T47D (cell line): ENCODE measurements at places on chromosomes 5 and 9.
A peak's percentile ranks its signal among the peaks of the same experiment; 100 is the strongest.

GRCh38 chr5:35133186-35133585, 85.4 kb upstream of the AGXT2 start:
- DNase-seq, result no peak

GRCh38 chr9:134698587-134699342, 57.2 kb downstream of the COL5A1 start:
- DNase-seq, result peak; percentile 76

DNA sequence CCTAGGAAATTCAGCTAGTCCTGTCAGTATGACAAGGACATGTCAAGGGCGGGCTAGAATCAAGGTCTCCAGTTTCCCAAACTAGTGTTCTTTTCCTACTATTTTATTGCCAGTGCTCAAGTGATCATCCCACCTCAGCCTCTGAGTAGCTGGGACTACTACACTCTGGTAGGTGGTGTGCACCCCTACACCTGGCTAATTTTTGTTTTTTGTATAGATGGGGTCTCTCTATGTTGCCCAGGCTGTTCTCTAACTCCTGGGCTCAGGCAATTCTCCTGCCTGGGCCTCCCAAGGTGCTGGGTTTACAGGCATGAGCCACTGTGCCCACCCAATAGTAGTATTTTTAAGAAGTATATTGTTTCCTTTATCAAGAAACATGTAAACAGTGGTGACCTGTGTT, 54.0 kb downstream of the C9orf85 start:
- no peak for DNase-seq

DNA sequence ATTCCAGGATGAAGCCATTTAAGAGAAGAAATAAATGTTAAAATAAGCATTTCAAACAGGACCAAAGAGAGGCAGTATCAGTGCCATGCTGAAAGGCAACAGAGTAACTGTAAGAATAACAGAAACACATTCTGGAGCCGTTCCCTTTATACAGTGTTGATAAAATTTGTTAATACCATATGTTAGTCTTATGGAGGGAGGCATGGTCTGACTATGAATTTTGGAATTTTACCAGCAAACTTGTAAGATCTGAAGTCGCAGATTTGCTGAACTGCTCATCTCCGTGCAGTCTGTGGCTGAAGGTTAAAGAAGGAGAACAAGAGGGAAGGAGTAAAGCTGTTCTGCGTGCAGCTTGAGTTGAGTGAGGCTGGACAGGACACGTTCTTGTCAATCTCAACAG, 508.4 kb downstream of the NFIB start:
- no peak for DNase-seq

- DNase-seq, result no peak
Measured at GRCh38 chr5:172281346-172281745, 2.2 kb downstream of the UBTD2 start.

DNA sequence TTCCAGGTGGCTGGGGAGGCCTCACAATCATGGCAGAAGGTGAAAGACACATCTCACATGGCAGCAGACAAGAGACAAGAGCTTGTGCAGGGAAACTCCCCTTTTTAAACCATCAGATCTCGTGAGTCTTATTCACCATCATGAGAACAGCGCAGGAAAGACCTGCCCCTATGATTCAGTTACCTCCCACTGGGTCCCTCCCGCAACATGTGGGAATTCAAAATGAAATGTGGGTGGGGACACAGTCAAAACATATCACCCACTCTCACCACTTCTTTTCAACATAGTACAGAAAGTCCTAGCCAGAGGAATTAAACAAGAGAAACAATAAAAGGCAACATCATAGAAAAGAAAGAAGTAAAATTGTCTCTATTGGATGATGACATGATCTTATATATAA, 223.4 kb upstream of the SLC24A2 start:
- DNase-seq, result no peak

DNA sequence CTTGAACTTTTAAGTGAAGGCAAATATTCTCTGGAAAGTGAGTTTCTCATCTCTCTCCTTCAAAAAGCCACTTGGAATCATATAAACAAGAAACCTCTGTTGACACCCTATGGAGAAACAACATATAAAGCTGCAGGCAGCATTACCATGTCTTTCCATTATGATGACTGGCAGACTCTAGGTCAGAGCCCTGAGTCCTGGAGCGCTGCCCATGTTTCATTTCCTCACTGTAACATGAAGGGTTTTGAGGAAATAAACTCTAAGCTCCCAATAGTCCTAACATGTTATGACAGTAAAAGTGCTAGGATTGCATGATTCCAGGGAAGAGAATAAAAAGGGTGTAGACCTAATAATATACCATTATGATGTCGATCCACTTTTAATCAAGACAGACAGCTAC, 220.6 kb downstream of the CTNND2 start:
- peak; percentile 9 for DNase-seq
